Esophagus muscularis mucosa (tissue), 4 donors: ENCODE measurements at places on chromosomes 11 and 22. TPM values are rescaled to one million over a fixed set of nuclear protein-coding genes. Genes with fewer than 3 reads are reported as not detected.

DNA sequence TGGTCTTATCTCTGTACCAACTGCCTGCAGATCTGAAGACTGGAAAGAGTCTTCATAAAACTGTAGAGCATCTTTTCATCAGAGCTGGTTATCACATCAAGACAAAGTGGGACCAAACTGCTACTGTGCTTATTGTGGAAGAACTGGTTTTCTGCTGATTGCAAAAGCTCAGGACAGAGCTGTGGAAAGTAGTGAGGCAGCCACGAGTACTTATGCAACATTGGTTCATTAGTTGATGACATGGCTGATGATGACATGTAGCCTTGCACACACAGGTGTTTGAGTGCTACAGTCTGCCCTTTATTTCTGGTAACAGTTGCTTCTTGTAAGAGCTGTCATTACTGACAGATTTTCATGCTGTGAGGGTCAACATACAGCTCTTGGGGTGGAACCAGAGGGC, 185.4 kb upstream of the GUCY1A2 start:
- H3K4me1 ChIP-seq: no peaks in the 10 kb centered on the region
- H3K4me3 ChIP-seq: no peak overlapping the region
- H3K36me3 ChIP-seq: no peaks in the 10 kb centered on the region
- no peak overlapping the region for H3K27ac ChIP-seq
- no peak for DNase-seq
- no peaks in the 10 kb centered on the region for H3K27me3 ChIP-seq

- H3K27me3 ChIP-seq: no peaks in the 10 kb centered on the region
- DNase-seq: no peak
- no peak overlapping the region for H3K27ac ChIP-seq
- H3K36me3 ChIP-seq: no peaks in the 10 kb centered on the region
- H3K4me1 ChIP-seq: no peaks in the 10 kb centered on the region
- no peak overlapping the region for H3K4me3 ChIP-seq
Observed at GRCh38 chr22:17302616-17303015, 66.6 kb upstream of the CECR2 start.

- no peak for DNase-seq
- H3K27ac ChIP-seq: no peak overlapping the region
- H3K27me3 ChIP-seq: no peaks in the 10 kb centered on the region
- H3K4me1 ChIP-seq: no peaks in the 10 kb centered on the region
Observed at GRCh38 chr22:22593964-22594656, 35.0 kb upstream of the PRAME start.

DNA sequence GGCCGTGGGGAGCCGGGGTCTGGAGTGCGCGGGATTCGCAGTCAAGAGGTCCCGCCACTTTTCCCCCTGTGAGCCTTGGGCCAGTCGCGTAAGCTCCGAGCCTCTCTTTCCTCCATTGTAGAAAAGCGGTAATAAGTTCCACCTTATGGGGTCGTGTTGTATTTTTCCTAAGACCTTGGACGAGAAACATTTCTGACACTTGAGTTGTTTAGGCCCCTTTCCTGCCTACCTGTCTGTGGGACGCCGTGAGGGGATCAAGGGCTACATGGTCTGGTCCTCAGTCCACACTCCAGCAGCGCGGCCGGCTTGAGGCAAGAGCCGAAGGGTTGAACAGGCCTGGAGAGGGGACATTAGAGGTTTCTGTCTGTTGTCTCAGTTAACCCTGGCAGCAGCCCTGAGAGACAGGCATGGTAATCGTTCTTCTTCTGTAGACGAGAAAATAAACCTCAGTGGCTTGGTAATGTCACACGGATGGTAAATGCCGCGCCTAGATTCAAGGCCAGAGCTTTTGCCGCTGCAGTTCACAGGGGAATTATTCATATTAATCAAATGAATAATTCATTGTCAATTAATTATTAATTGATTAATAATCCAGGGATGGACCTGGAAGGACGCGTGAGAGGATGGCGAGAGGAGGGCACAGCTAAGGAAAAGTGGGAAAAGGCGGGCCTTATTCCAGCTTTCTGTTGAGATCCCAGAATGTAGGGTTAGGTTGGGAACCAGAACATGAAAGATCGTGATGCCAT, 545 bp downstream of the FEN1 start:
- H3K27ac ChIP-seq: peak overlapping the region; percentile 92
- no peaks in the 10 kb centered on the region for H3K27me3 ChIP-seq
- peaks cover 53% of the 10 kb centered on the region for H3K4me1 ChIP-seq

DNA sequence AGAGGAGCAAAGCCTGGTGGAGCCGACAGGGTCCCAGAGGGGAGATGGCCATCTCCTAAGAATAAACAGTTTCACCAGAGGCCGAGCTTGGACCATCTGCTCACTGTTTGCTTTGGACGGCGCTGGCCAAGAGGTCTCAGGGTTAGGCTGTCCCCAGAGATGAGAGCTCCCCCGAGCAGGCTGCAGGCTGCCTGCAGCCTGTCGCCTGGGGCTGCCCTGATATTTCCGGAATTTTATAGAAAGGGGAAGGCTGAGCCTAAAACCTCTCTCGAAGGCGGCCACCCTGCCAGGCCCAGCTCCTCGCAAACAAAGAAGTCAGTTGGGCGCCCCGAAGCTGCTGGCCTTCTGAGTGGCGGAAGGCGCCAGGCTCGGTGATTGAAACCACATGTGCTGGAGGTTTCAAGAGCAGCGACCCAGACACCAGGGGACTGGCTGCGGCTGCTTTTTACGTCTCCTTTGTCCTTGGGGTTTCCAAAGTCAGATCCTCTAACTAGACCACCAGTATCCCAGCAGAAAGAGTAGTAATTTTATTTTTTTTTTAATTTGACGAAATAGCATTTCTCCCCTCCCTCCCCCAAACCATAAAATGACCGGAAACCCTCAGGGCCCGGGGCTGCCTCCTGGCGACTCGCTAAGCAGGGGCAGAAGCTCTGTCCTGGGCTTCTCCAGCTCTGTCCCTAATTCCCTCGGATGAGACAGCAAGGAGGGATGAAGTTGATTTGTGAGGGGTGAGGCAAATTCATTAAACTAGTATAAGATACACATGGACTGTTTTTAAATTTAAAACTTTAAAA, 57.4 kb downstream of the CLMP start:
- H3K27me3 ChIP-seq: no peaks in the 10 kb centered on the region
- H3K27ac ChIP-seq: peak overlapping the region; percentile 81
- DNase-seq: no peak
- H3K36me3 ChIP-seq: no peaks in the 10 kb centered on the region

DNA sequence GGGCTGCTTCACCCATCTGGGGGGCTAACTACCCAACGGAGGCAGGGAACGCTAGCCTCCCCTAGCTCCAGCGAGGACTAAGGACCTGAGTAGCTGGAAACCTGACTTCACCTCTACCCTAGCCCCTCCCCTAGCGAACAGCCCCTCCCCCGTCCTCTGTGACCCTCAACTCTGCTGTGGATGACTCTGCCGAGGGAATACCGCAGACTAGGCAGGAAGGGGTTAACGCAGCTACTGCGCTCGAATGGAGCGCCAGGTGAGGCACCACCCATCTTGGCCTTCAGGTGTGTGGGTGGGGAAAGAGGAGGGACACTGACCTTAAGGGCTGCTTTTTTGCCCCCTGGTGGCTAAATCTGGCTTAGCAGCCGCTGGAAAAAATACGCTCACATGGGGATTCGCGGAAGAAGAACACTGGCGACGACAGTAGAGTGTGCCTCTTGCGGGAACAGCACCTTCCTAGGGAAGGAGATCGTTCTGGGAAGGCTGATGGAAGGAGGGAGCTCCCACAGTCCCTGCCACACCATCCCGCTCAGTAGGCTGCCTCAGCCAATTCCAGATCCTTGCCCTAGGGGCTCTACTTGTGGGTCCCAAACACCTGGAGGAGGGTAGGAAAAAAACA, 4.5 kb upstream of the BCL9L start:
- H3K27ac ChIP-seq: peak overlapping the region; percentile 95
- H3K4me3 ChIP-seq: peak overlapping the region; percentile 62
- no peaks in the 10 kb centered on the region for H3K36me3 ChIP-seq
- H3K4me1 ChIP-seq: peaks cover 56% of the 10 kb centered on the region
- peak; percentile 97 for DNase-seq

- H3K27me3 ChIP-seq: no peaks in the 10 kb centered on the region
- no peaks in the 10 kb centered on the region for H3K4me1 ChIP-seq
- DNase-seq: no peak
- H3K27ac ChIP-seq: no peak overlapping the region
- no peak overlapping the region for H3K4me3 ChIP-seq
- no peaks in the 10 kb centered on the region for H3K36me3 ChIP-seq
Observed at GRCh38 chr11:42890773-42891172, 421.0 kb upstream of the API5 start.

GRCh38 chr11:63775191-63775590, 6.6 kb upstream of the ZFTA start:
- H3K4me3 ChIP-seq: no peak overlapping the region
- DNase-seq: no peak

DNA sequence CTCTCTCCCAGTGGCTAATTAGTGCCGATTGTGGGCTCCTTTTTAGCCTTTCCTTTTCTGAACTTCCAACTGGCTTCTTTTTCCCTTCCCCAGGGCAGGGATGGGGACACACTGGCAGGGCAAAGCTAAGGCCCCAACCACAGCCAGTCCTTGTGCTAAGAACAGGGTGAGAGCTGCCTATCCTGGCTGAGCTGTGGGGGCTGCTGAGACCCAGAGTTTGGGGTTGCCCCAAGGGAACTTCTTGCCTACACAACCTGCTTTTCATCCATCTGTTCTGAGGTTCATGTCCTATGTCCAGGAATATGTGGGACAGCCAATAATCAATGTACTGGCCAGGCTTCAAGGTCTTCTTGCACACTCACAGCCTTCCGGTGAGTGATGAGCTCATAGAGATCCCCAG, 10.0 kb upstream of the TPBGL start:
- no peaks in the 10 kb centered on the region for H3K36me3 ChIP-seq
- no peak overlapping the region for H3K4me3 ChIP-seq
- H3K27me3 ChIP-seq: no peaks in the 10 kb centered on the region
- DNase-seq: no peak
- H3K27ac ChIP-seq: no peak overlapping the region
- no peaks in the 10 kb centered on the region for H3K4me1 ChIP-seq

DNA sequence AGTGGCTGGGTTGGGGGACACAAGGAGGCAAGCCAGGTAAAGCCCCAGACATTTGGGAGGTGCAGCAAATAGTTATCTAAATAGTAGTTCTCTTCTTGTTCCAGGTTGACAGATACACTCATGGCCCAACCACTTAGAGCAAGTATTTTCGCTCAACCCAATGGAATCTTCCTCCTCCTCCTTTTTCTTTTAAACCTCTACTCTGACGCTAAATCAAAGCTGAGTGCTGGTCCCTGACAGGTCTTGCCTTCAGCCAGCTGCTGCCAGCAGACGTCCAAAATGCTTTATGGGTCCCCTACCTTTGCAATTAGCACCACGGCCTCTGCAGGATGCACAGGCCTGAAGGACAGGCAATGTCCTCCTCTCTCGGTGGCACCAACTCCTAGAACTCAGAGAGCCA, 558.5 kb downstream of the MIAT start:
- peaks cover 65% of the 10 kb centered on the region for H3K4me1 ChIP-seq
- H3K27me3 ChIP-seq: no peaks in the 10 kb centered on the region
- H3K36me3 ChIP-seq: no peaks in the 10 kb centered on the region
- no peak for DNase-seq
- no peak overlapping the region for H3K27ac ChIP-seq

DNA sequence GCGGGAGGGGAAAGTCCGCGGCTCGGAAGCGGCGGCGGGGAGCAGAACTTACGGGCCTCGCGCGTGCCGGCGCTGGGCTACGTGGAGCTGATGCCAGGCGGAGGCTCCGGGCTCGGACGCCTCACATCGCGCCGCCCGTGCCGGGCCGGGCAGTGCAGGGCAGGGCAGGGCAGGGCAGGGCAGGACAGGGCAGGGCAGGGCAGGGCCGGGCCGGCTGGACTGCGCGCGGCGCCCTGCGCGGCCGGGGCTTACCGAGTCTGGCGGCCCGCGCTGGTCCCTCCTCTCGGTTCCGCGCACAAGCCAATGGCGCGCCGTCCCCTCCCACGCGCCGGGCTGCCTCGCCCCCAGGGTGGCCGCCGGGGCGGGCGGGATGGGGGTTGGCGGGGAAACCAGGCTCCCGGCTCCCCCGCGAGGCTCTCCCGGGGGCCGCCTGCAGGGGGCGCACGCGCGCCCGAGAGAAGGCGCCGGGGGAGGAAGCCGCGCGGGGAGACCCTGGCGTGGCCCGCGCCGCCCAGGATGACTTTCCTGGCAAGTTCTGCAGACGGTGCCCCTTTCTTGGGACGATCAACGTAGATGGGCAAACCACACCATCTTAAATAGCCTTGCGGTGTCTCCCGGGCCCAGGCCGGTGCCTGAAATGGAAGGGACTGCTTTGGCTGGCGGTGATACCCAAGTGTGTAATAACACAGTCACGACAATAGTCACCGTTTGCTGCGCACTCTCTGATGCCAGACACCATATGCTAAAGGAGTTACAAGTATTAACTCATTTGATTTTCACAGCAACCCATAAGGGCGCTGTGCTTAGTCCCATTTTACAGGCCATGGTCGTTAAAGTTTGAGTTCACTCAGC, at the start of gene TP53I11:
Gene TP53I11, minus strand, starts transcription at position 259 of the 852 bp plus-strand sequence. CDS start 12,548 bp downstream, outside the sequence.
- peak within 1 kb of the TSS; percentile 86 for H3K27ac ChIP-seq
- H3K36me3 ChIP-seq: no peaks in the 10 kb centered on the region
- DNase-seq: no peak

- no peaks in the 10 kb centered on the region for H3K4me1 ChIP-seq
- no peaks in the 10 kb centered on the region for H3K27me3 ChIP-seq
- H3K27ac ChIP-seq: no peak overlapping the region
- H3K4me3 ChIP-seq: no peak overlapping the region
- H3K36me3 ChIP-seq: no peaks in the 10 kb centered on the region
Observed at GRCh38 chr11:45597097-45597496, 68.3 kb downstream of the CHST1 start.

DNA sequence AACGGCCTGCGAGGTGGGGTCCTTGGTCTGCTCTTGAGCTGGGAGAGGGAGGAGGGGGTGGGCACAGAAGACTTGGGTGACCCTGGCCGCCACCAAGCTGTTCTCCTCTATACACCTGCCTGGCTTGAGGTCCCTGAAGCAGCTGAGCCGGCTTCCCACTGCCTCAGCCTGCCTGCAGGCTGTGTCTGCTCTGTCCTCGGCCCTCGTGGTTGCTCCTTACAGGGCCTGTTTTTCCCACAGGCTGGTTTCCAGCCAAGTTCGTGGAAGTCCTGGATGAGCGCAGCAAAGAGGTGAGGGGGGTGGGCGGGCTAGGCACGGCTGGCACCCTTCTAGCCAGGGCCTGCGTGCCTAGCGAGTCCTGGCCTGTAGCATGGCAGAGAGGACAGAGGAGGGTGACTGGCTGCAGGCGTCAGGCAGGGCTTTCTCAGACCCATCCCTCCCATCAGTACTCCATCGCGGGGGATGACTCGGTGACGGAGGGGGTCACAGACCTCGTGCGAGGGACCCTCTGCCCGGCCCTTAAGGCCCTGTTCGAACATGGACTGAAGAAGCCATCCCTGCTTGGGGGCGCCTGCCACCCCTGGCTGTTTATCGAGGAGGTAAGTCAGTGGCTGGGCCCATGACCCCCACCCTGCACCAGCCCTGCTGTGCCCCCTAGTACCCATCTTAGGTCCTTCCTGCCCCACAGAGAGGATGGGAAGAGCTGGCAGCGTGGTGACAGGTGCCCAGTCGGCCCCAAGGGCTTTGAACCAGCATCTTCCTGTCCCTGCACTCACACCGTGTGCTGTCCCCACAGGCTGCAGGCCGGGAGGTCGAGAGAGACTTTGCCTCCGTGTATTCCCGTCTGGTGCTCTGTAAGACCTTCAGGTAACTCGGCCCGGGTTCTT, 37.7 kb downstream of the SGSM3 start:
- H3K27me3 ChIP-seq: no peaks in the 10 kb centered on the region
- no peak overlapping the region for H3K27ac ChIP-seq
- H3K4me1 ChIP-seq: no peaks in the 10 kb centered on the region
- H3K4me3 ChIP-seq: no peak overlapping the region
- no peak for DNase-seq

GRCh38 chr11:95595973-95596489, 193.6 kb downstream of the FAM76B start:
- H3K4me3 ChIP-seq: no peak overlapping the region
- H3K27me3 ChIP-seq: no peaks in the 10 kb centered on the region
- DNase-seq: no peak
- H3K4me1 ChIP-seq: no peaks in the 10 kb centered on the region
- no peak overlapping the region for H3K27ac ChIP-seq

The RHOD gene
- 14.4 TPM for total RNA-seq

The TBX1 gene
- 1.4 TPM for total RNA-seq
